ENCODE measurements at places on chromosomes 4 and X.

DNA sequence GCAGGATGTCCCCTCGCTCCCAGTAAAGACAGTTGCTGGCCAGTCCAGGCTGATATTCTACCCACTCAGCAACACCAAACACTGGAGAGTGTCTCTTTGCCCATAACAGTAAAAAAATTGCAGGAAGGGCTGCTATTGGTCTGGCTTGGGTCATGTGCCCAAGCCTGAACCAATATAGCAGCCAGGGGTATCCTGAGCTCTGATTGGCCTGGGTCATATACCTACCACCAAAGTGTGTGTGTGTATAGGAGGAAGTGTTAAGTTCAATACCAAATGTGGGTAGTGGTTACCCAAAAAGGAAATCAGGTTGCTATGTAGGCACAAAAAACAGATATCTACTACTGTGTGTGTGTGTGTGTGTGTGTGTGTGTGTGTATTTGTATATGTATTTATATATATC, 373.2 kb downstream of the BCOR start:
- DNase-seq: no peak

DNA sequence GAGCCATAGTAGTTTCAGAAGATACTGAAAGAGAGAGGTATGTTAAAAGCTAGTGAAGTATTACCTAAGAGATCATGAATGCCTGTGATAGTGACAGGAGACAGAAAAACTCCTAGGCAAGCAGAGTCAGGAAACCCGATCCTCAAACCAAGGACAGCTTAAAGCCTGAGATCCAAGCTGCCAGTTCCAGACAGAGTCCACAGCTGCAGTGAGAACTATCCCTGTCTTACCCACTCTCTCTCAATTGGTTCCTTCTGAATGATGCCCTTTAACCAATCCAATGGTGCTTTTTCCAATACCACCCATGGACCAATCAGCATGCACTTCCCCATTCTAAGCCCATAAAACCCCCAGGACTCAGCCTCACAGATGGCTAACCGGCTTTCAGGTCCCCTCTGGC, 90.4 kb upstream of the PCDH10 start:
- DNase-seq: no peak

GRCh38 chr4:108703966-108704365, 53.6 kb downstream of the OSTC start:
- DNase-seq: no peak

DNA sequence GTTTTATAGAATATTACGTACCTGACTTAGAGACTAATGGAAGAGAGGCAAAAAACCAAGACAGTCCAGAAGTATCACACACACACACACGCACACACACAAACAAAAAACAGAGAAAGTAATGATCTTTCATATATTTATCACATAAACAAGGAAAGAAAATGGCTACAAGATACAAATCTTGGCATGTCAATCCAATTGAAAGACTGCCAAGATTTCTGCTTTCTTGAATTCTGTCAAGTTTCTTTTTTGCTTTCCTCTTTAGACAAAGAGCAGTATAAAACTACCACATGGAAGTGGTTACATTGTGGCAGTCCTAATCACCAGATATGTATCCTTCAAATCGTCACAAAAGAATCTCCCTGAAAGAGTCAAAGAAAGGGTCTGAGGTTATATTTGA, 2097.4 kb upstream of the AGA start:
- DNase-seq: no peak

DNA sequence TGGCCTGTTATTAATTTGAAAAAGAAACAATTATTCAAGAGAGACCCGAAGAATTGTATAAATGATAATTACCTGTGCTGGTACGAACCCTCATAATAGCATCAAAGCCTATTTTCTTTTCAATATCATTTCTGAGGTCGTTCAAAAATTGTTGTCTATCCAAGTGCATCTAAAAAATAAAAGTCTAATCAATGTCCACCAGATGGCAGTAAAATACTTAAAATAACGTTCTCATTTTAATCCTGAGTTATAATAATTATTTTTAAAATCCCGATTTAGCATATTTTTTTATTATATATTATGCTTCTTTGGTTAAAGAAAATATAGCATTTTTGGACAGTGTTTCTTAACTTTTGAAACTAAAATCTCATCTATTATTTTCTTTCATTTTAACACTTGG, 55.7 kb downstream of the METTL14 start:
- DNase-seq: no peak

GRCh38 chrX:16990839-16991238, 44.4 kb downstream of the REPS2 start:
- no peak for DNase-seq

GRCh38 chr4:88014386-88014905, 7.0 kb downstream of the PKD2 start:
- DNase-seq: no peak

DNA sequence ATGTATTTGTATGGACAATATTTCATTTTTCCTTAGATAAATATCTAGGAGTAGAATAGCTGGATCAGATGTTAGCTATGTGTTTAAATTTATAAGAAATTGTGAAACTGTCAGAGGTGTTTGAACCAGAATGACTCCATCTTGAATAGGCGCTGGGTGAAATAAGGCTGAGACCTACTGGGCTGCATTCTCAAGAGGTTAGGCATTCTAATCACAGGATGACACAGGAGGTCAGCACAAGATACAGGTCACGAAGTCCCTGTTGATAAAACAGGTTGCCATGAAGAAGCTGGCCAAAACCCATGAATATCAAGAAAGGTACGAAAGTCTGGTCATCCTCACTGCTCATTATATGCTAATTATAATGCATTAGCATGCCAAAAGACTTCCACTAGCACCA, 36.3 kb upstream of the SPIN4 start:
- no peak for DNase-seq

DNA sequence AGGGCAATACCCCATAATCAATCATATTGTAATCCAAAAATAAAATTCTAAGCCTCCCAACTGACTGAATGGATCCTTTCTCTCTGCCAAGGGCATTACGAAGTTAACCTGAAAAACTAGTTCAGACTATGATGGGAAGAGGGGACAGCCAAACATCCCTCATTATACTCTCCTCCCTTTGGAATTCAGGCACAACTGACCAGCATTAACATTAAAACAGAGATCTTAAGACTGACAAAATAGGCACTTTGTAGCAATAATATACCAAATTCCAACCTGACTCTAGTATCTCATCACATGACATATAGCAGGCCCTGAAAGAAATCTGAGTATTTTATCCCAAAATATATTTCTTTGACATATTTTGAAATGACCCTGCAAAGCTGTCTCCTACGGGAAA, 55.0 kb upstream of the SPP1 start:
- no peak for DNase-seq

DNA sequence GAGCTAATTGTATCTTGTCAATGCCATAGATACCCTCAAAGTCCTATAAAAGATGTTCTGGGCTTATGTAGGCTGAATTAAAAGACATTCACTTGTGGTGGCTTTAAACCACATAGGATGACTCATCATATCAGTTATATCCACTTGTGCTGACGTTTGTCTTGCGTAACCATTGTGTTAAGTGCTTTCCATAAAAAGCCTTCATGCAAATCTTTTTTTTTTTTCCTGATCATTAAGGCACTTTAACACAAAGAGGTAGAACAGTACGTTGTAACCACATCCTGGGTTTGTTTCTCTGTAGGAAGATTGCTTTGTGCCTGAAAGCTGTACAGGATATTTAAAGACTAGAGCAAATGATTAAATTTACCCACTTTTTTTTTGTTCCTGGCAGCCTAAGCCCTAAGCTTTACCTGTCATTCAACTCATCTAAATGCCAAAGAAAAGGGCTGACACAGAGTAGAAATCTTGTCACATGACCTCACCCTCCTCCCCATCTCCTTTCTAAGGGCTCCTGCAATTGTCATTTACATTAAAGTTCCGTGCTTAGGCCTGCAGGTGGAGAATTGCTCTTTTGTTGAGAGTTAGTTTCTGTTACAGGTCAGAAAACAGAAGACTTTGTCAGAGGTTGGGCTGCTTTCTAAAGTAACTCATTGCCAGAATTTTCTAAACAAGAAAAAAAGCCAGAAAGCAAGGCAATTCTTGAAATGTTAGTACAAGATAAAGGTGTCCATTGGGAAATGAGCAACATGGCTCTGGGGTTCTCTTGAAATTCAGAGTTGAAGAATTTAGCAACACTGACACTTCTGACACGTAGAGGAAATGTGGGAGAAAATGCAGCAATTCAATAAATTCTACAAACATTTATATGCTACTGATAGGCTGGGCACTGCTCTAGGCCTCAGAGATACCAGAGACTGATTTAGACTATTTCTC, 555.6 kb downstream of the PPARGC1A start:
- no peak for DNase-seq

DNA sequence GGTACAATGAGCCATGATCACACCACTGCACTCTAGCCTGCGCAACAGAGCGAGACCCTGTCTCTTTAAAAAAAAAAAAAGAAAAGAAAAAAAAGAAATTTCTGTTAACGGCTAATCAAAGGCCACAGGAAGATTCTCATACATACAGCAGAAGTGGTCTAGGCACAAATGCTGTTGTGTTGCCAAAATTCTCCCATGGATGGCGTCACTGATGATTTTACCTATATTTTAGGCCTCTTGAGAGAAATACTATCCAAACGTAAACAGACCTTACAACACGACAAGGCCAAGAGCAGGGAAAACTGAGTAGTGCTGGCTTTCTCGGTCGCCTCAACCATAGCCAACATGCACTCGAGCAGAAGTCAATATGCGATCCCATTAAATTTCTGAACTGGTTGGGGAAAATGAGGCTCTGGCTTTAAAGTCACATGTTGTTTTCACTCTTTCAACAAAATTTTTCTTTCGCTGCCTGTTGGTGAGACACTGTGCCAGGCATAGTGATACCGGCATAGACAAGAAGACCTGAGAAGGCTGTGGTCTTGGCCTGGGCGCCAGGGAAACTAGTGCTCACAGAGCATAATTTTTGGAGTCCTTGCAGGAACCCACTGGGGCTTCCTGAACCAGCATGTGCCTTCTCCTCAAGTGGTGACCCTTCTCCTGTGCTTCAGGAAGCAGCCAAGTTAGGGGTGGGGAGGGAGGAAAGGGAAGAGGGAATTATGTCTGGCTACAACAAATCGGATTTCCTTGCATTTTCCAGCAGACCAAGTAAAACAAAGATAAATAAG, 20.6 kb downstream of the SH3KBP1 start:
- DNase-seq: no peak

GRCh38 chr4:89077761-89078160, 20.8 kb upstream of the FAM13A start:
- no peak for DNase-seq

GRCh38 chr4:119729835-119730670, 101.4 kb upstream of the PDE5A start:
- no peak for DNase-seq

- no peak for DNase-seq
Measured at GRCh38 chr4:15648600-15648999, 6.6 kb downstream of the FBXL5 start.

DNA sequence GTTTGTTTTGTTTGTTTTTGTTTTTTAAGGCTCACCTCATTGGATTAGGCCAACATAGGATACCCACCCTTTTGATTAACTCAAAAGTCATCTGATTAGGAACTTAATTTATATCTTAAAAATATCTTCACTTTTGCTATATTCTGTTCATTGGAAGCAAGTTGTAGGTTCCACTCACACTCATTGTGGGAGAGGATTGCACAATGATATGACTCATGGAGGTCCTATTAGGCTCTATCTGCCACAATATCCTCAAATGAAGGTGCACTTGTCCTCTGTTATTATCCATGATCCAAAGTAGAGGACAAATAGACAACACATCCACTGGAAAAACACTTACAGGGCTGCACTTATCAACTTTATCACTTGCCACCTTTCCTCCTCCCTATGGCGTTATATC, 60.5 kb upstream of the ADAMTS3 start:
- DNase-seq: no peak

- DNase-seq: no peak
Measured at GRCh38 chr4:183256756-183257385, 63.2 kb downstream of the CLDN22 start.

- DNase-seq: no peak
Measured at GRCh38 chr4:72712997-72713396, 144.0 kb upstream of the ADAMTS3 start.

DNA sequence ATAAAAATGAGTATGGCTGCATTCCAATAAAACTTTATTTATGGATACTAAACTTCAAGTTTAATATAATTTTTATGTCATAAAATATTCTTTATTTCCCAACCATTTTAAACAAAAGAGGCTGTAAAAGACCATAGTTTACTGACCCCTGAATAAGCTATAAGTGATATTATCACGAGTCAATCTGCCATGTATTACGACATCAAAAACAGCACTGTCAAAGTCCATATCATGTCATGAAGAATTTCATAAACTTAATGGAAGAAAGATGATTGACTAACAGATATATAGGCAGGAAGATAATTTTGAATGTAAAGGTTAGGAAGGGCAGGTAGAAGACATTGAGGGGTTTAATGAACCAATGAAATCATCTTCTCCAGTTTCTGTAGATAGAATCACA, 18.2 kb downstream of the TMEM156 start:
- DNase-seq: no peak

DNA sequence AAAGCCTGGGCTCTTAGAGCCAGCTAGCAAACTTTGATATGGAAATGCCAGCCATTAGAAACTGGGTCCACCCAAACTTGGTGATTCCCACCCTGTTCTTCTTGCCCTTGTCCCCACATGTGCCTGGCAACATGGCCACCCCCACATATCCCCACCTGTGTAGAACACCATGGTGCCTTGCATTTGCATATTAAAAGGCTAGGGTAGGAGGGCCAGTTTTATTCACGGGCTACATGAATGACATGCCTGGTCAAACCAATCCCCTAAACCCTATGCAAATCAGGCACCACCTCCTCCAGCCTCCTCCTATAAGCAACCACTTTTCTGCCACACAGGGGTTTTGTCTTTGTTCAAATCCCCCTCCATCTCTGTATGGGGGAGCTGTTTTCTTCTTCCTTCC, 104.9 kb downstream of the CLNK start:
- DNase-seq: no peak

GRCh38 chr4:107791902-107792301, 32.8 kb upstream of the SGMS2 start:
- no peak for DNase-seq

DNA sequence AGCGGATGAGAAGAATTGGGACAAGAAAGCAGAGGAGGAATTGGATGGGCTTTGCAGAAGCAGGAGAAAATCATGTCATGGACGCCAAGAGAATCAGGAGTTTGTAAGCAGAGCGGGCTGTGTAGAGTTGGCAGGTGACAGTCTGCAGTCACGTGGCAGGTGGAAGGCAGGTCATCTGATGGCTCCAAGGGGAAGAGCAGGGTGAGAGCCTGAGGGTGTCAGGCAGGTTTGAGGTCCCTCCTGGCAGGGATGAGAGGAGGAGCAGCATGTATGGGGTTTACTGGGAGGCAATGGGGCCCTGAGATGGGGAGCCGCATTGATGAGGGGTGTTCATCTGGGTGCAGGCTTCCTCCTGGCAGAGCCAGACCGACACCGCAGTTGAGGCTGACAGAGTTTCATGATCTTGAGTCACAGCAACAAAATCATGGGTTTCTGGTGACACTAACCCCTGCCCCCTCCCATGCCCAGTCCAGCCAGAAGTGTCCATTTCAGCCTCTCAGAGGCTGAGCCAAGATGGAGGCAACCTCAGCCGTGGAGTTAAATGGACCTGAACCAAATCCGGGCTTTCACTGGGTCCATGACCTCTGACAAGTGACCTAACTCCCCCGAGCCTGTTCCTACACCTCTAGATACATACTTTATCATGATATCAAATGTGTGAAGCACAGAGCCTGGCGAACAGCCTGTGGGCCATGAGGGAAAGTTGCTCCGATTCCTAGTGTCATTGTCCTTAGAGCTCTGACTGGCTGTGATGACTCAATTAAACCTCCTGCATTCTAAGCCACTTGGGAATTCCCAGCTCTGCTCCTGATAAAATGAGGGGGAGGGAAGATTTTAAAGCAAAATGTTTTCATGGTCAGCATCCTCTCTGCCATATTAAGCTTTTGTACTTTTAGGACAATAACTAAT, 36.1 kb downstream of the EVC start:
- DNase-seq: no peak

All from NCI-H1417 treated with DMSO at 0.1 percent for 48 hours (cell line).